ENCODE measurements at places on chromosomes 1 and 21.
A peak's percentile ranks its signal among the peaks of the same experiment; 100 is the strongest.

- peak; percentile 9 for DNase-seq
Observed at GRCh38 chr1:182113879-182114626, 52.5 kb upstream of the ZNF648 start.

DNA sequence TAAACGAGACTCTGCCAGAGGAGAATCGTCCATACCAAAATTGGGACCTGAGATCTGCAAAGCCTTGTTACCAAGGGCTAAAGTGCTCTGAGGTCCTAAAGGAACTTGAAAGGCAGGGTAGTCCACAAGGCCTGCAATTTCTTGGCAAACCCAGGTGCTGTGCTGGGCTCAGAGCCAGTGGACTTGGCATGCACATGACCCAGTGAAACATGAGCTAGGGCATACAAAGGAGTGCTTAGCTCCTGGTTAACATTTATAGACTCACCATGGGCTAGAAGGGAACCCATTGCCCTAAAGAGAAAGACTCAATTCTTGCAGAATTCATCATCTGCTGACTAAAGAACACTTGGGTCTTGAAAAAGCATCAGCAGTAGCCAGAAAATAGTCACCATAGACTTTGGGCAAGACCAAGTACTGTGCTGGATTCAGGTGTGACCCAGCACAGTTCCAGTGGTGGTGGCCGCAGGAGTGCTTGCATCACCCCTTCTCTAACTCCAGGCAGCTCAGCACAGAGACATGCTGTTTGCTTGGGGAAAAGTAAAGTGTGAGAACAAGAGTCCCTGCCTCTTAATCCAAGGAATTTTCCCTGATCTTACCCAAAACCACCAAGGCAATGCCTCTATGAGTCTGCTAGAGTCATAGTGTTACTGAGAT lies 1069.4 kb upstream of the ADGRL2 start:
- DNase-seq = no peak

DNA sequence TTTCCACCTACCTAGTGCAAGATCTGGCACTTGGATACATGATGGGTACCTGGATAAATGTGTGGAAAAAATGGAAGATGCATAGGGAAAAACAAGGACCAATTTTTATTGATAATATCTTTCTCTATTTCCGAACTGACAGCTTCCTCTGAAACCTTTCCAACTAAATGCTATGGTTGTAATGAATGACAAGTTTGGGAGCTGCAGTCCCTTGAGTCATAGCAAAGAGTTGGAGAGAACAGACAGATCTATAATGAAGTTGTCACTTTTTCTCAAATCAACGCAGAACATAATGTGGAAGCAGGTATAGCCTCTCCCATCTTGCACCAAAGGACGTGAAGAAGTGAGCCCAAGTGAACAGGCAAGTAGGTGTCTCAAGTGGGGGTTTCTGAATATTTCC lies 296.5 kb upstream of the KAZN start:
- no peak for DNase-seq

GRCh38 chr1:11533790-11534787 lies 55.1 kb downstream of the DISP3 start:
- no peak for DNase-seq

GRCh38 chr1:108512239-108513043 lies 47.5 kb upstream of the EEIG2 start:
- DNase-seq = peak; percentile 38

DNA sequence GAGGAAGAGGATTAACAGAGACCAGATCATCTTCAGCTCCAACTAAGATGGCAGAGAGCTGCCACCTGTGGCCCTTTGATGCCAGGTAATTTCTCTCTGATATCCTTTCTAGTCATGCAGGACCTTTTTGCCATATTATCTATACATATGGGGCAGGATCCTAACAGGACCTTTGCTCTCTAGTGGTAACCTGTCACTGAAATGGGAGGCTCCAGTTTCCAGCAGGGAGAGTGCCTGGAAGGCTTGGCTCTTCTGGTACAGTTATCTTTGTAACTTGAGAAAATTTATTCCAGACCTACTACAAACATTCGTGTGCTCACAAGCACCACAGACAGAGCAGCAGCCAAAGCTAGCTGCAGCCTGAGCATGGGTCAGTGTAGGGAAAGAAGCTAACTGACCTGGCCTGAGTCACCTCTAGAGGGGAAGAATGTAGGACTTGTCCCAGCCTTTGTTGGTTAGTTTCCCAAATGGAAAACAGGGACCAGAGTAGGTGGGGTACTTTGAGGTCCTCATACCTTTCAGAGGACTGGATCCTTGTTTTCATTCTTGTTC lies 86.5 kb upstream of the MACF1 start:
- DNase-seq = no peak

GRCh38 chr1:168636200-168636599 lies 59.8 kb downstream of the XCL1 start:
- peak; percentile 37 for DNase-seq

GRCh38 chr1:84619383-84620102 lies 45.3 kb upstream of the CTBS start:
- peak; percentile 98 for DNase-seq

GRCh38 chr1:67134695-67135094 lies at the start of gene C1orf141:
C1orf141 (minus strand) TSS chr1:67134970; CDS start chr1:67127240, 7,730 bp downstream.
- DNase-seq = peak; percentile 9

- no peak for DNase-seq
Observed at GRCh38 chr1:43473463-43473862, 19.7 kb upstream of the HYI start.

DNA sequence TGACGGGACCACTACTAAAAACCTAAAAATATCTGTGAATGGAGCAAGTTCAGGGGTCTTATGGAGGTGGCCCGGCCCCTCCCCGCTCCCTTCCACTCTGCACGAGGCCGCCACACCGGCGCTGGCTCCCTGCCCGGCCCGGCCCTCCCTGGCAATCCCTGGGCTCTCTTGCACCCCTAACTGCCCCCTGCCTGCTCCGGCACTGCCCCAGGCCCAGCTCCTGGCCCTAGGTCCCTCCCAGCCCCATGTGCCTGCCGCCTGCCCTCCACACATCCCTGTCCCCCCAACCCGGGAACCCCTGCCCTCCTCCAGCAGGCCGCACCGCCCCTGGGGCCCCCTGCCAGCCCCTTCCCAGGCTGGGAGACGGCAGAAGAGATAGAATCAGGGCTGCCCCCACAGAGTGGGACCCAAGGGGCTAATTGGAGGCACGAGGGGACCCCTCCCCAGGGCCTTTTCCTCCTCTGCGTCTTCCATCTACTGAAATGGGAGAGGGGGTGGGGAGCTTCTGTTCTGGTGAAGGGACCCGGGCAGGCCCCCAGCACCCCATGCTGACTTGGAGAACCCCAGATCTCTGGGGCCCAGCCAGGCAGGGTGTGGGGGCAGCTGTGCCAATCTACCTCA lies 9.3 kb upstream of the CTRC start:
- DNase-seq = no peak

DNA sequence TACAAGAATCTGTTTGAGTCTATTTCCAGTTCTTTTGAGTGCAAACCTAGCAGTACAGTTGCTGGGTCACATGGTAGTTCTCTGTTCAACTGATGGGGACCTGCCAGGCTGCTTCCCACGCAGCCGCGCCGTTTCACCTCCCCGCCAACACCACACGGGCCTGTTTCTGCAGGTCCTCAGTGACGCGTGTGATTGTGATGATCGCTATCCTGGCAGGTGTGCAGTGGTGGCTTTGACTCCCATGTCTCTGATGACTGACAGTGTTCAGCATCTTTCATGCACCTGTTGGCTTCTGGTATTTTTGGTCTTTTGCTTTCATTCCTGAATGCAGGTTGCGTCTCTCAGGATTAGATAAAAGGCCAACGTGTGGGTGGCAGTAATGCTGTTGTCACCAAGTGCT lies 41.6 kb downstream of the FAAP20 start:
- no peak for DNase-seq

DNA sequence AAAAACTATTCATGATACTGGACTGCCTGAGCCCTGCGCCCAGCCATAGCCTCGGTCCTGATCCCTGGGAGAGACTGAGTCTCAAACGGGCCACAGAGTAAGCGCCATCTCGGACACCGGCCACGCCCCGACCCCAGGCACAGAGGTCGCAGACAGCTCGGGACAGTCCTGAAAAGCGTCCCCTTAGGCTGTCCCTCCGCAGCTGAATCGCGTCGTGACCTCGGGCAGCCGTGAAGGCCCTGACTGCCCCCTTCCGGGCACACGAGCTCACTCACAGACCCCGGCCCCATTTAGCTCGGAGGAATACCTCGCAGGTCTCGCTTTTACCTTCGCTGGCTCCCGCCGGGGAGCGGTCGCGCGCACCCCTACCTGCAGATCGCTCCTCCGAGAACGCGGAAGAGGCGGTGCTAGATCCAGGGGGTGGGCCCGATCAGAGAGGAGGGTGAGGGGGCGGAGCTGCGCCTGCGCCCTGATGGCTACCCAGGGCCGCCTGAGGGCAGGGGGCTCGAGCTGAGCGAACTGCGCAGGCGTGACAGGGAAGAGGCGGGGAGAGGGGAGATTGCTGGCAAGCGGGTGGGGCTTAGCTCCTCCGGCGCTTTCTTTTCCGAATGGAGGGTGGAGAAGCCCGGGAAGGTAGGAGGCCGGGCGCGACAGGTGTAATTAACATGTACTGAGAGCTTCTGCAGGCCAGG lies at the start of gene MKNK1:
Gene MKNK1 (minus strand): TSS at position 411 of the 692 bp plus-strand sequence. CDS start 20,941 bp downstream, outside the sequence.
- DNase-seq = peak; percentile 79

- no peak for DNase-seq
Observed at GRCh38 chr1:11516961-11517635, 38.1 kb downstream of the DISP3 start.

DNA sequence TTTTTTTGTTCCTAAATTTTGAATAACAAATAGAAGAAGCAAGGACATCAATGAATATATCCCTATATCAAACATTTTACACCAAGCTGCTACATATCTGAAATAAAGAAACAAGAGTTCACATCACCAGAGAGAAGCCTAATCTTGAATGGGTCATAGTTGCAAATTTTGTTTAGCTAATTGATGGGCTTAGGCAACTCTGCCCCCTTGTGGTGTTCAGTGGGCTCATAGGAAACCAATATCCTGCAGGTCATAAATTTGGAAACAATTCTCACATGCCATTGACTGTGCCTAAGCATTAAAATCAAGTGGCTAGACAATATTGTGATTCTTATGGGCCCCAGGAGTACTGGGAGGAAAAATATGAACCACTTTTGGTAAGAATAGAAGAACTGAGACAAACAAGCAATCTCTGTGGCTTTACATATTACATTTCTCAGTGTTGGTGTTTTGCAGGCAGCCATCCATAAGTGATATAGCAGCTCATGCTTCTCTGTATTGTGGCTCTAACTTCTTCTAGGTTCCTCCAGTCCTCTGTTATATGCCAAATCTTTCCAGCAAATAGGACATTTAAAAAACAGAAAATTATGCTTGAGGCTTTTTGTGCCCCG lies 1262.8 kb upstream of the PRMT6 start:
- peak; percentile 4 for DNase-seq

DNA sequence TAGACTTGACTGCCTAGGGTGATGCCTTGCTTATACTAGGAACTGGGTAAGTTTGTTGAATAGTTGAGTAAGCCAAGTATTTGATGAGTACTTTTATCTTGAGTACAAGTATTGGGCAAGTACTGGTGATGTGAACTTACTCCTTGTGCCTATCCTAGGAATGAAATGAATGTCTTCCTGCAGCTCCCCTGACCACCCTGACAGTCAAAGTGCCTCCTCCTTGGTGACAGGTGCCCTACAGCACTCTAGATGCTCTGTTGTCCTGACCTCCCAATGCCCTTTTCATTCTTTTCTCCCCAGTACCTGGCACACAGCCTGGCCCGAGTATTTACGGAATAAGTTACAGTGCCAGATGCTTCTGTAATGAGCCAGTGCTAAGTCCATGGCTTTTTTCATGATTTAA lies 25.5 kb downstream of the PCSK9 start:
- DNase-seq = peak; percentile 86

DNA sequence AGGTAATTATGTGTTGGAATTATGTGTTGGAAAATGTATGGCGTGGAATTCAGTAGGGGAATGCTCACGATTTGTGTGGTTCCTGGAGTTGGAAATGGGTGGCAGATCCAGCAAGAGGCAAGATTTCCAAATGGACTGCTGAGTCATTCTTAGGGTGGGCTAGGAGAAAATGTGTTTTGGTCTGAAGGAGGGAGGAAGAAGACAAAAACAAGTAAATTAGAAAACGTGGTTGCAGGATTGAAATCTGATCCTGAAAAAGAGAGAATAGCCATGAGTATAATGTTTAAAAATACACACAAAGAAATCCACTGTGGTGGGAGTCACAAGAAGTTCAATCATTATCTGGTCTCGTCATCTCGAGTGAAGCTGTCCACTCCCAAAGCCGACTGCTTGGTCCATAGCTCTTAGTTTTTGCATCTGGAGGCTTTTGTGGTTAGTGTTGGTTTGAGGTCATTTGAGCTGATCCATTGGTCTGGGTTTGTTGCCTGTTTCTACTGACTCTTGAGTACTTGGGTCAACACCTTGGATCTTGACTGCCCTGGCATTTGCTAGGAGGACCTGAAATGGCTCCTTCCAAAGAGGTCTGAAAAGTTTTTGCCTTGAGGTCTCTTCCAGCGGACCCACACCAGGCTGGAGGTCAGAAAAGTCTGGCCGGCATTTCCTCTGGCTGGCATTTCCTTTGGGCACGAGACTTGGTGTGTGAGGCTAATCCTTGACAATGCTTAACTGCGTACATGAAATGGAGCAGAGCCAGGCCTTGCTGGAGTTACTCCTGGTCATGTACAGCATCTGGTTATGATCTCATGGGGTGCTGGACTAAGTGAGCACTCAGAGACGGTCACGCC lies 9.2 kb downstream of the MX2 start:
- peak; percentile 93 for DNase-seq

- no peak for DNase-seq
Observed at GRCh38 chr1:181545395-181545794, 62.1 kb downstream of the CACNA1E start.

GRCh38 chr1:91427741-91428140 lies 23.1 kb upstream of the HFM1 start:
- DNase-seq = peak; percentile 6

DNA sequence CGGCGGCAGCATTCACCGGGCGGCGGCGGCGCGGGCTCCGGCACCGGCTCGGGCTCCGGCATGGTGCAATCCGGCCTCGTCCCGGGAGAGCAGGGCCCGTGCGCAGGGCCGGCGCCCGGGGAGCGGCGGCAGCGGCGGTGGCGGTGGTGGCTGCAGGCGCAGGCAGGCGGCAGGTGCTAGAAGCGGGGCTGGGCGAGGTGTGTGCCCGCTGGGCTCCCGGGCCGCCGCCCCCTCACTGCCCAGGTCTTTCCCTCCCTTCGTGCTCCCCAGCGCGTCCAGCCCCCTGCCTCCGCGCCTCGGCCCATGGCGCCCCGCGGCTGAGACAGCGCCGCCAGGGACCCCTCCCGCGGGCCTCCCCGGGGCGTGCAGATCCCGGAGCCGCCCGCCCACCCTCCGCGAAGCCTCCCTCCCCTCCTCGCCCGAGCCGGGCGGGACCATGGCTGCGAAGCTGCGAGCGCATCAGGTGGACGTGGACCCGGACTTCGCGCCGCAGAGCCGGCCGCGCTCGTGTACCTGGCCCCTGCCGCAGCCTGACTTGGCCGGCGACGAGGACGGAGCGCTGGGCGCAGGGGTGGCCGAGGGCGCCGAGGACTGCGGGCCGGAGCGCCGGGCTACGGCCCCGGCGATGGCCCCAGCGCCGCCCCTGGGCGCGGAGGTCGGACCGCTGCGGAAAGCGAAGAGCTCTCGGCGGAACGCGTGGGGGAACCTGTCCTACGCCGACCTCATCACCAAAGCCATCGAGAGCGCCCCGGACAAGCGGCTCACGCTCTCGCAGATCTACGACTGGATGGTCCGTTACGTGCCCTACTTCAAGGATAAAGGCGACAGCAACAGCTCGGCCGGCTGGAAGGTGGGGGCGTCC lies 492 bp downstream of the FOXO6 start:
- no peak for DNase-seq

GRCh38 chr1:24058671-24059455 lies 53.1 kb downstream of the MYOM3 start:
- no peak for DNase-seq

- peak; percentile 28 for DNase-seq
Observed at GRCh38 chr1:155124503-155125463, 2.9 kb upstream of the EFNA1 start.

Data from M059J (cell line).